Fibroblast of skin of left biceps (primary cell): ENCODE measurements at places on chromosomes 13 and 19.

DNA sequence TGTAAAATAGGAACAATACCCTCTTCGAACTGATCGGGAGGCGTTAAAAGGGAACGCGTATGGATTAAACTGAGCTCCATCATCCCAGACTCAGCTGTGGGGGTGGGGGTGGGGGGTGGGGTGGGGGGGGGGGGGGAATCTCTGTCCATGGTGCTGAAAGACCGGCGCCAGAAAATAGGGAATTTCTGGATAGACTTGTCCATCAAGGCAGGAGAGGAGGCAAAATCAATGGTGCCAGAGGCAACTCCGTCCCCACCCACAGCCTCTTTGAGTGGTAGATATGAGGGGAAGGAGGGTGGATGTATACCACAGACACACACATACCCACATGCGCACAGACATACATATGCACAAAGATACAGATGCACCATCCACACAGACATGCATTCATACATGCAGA is 37.4 kb downstream of the ZNF787 start:
- no peak for DNase-seq

- no peak for DNase-seq
Measured at GRCh38 chr13:51601601-51602565, 17.6 kb downstream of the WDFY2 start.

DNA sequence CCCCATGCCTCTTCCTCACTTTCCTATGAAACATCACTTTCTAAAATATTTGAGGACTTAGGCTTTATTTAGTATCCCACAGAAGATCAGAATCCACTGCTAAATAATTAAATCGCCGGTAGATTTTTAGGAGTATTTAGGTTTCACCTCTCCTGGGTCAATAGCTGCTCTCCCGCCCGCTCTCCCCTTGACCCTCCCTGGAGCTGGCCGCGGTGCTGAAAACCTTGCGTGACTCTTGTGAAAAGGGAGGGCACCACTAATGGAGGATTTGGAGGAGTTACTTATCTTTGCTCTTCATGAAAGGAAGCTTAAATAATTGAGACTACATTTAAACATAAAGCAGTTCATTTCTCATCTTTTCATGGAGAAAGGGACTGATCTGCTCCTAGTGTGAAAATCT is 14.1 kb downstream of the POU4F1 start:
- DNase-seq, result no peak

GRCh38 chr13:34822650-34823049 is 119.4 kb upstream of the NBEA start:
- DNase-seq, result no peak

- no peak for DNase-seq
Measured at GRCh38 chr19:290372-291005, 714 bp downstream of the PLPP2 start.

DNA sequence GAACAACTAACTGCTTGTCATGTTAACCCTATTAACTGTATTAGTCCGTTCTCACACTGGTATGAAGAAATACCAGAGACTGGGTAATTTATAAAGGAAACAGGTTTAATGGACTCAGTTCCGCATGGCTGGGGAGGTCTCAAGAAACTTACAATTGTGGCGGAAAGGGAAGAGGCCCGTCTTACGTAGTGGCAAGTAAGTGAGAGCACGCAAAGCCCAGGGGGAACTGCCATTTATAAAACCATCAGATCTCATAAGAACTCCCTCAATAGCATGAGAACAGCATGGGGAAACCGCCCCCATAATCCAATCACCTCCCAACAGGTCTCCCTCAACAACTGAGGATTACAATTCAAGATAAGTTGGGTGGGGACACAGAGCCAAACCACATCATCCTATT is 34.7 kb downstream of the PHF11 start:
- no peak for DNase-seq

DNA sequence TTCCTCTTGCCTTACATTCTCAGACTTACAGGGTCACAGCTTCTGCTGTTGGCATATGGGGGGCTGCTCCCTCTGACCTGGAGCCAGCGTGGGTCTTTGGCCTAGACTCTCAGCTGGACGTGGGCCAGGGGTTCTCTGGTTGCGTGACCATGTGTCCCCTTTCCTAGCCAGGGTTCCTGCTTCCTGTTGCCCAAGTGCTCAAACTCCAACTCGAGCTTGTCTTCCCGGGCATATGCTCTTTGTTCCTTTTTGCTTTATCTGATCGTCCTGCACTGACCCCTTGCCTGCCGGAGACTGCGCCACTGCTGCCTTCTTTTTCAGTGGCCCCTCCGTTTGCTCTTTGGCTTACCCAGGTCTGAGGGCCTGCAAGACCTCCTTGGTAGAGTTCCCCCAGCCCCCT is 25.3 kb upstream of the GPR183 start:
- DNase-seq, result no peak
